ENCODE measurements at places on chromosomes 3 and 15.

DNA sequence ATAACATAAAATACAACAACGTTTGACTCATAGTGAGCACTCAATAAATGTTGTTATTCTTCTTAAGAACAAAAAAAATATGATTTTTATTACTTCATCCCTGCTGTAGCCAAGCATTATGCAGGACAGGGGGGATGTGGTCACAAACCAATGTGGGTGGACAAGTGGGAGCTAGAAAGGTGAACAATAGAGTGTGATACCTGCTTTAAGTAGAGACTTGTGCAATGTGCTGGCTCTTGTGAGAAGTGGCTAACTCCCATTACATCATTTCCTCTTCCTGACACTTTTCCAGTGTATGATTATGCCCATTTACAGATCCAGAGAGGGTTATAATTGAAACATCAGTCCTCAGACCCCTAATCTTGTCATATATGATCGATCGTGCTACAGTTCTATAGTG, 193.6 kb downstream of the UBE2E2 start:
- DNase-seq, result peak; percentile 67

GRCh38 chr15:44261007-44261706, 27.4 kb upstream of the GOLM2 start:
- no peak for DNase-seq

DNA sequence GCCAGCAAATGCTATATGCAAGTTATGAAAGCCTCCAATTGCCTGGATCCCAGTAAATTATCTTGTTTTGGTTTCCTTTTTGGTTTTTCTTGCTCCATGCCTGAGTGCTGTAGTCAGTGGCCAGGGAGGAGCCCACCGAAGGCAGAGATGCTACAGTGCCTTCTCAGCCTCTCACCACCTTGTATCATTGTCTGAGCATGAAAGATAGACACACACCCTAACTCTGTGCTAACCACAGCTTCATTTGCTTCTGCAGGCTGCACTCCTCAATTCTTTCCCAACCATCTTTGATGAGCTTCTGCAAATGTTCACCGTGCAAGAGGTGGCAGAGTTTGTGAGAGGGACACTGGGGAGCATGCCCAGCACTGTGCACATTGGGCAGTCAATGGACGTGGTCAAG, 114.5 kb upstream of the MANF start:
- DNase-seq, result no peak

DNA sequence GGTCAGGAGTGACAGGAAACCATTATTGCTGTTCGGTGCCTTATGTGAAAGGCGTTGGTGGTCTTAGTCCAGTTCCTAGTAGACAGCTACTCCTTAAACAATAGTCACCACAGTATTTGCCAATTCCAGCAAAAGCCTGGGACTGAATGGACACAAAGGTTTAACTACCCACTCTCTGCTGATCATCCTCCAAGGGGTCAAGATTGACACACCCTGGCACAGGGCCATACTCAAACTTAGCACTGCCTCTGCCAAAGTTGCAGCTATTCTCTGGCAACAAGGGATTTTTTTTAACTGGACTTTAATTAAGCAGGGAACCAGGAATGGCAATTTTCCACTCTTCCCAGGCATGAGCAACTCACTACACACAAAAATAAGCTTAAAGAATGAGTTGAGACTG, 193.9 kb downstream of the NLGN1 start:
- no peak for DNase-seq

DNA sequence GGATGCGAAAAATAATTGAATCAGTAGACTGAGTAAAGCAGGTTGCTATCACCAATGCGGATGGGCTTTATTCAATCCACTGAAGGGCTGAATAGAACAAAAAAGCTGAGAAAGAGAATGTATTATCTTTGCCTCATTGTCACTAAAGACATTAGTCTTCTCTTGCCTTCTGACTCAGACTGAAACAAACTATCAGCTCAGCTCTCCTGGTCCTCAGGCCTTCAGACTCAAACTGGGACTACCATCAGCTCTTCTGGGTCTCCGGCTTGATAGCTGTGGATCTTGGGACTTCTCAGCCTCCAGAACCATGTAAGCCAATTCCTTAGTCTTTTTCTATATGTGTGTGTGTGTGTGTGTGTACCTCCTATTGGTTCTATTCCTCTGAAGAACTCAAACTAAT, 12.6 kb downstream of the IFT57 start:
- no peak for DNase-seq

DNA sequence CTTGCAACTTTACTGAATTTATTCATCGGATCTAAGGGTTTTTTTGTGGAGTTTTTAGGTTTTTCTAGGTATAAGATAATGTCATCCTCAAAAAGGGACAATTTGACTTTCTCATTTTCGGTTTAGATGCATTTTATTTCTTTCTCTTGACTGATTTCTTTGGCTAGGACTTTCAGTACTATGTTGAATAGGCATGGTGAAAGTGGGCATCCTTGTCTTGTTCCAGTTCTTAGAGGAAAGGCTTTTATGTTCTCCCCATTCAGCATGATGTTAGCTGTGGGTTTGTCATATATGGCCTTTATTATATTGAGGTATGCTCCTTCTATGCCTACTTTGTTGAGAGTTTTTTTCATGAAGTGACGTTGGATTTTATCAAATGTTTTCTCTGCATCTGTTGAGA, 106.7 kb downstream of the FAM43A start:
- no peak for DNase-seq

DNA sequence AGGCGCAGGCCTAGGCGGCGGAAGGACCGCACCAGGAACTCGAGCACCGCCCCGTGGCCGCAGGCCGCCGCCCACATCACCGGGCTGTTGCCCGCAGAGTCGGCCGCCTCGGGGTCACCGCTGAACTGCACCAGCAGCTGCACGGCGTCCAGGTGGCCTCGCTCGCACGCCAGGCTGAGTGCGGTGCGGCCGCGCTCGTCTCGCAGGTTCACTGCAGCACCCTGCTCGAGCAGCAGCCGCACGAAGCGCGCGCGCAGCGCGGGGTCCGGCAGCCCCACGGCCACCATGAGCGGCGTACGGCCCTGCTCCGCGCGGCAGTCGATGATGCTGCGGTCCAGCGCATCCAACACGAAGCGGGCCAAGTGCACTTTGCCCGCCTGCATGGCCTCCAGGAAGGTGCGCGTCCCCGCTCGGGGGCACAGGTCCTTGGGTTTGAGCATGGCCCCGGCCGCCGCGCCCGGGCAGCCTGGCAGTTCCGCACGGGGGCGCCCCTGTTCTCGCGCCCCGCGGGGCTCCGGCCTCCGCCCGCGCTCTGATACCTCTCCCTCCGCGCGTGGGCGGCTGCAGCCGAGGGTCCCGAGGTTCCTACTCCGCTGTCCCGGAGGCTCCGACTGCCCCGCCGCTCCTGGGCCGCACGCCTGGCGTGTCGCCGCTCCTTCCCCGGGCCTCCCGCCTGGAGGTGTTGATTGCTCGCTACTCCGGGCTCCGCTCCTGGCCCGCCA, 556 bp downstream of the ANKRD63 start:
- DNase-seq, result peak; percentile 43

DNA sequence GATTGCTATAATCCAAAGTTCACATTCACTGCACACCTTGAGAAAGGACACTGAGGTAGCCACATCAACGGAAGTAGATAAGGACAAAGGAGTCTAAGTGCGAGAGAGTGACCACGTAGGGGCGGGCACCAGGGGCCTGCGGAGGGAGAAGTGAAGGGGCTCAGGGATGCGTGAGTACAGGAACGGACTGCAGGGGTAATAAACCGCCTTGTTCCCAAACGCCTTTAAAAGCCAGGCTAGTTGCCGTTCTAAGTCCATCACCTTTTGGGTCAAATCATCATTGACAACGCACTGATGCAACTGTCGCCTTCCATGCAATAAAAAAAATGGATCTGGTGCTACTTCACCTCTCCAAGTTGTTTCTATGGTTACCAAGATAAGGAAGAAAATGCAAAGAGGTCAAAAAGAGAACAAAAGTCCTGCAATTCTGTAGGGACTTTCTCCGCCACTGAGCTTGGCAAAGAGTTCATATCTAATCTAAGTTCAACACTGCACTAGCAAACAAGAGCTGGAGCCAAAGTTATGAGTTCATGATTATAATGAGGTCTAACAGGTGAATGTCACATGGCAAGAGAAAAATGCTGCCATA, 32.6 kb upstream of the ATP11B start:
- DNase-seq, result no peak

DNA sequence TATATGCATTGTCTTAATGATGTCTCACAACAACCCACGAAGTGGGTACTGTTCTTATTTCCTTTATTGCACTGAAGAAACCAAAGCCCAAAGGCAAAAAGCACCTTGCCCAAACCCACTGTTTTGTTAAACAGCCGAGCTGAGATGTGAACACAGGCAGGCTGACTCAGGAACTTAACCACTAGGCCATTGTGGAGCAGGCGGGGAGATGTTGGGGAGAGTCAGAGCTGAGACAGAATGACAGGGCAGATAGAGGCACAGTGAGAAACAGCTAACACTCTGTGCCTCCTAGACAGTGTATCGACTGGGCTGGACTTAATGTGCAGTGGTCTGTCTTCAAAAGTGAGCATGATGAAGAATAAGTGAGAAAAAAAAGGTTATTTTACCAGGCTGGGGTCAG, 56.5 kb downstream of the RPLP1 start:
- DNase-seq, result peak; percentile 32

- DNase-seq, result peak; percentile 48
Observed at GRCh38 chr15:30065025-30065801, 17.5 kb upstream of the GOLGA8J start.

GRCh38 chr3:124174476-124174875, 182.6 kb upstream of the ROPN1 start:
- no peak for DNase-seq

DNA sequence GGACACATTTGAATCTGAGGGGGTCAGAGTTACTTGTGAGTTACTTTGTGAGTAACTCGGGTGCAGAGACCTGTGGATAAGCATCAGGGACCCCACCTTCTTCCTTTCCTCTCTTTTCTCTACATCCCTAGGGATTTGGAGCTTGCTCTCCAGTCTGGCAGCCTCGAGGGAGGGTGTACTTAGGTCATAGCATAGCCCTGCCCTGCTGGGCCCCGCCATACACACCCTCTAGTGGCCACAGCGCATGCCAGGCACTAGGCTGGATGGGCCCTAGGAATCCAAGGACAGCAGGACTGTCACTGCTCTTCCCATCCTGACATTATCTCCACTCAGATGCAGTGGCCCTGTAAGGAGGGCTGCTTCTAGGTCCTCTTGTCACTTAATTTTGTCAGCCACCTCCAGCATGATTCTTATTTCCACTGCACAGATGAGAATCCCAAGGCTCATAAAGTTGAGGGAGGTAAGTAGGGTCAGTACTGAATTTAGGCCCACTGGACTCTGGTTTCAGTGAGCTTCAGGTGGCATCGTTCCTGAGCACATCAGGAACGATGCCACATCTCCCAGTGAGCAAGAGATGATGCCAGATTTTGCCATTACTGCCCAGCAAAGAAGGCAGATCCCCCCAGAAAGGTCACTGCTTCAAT, 3.6 kb upstream of the SMAD6 start:
- peak; percentile 69 for DNase-seq

DNA sequence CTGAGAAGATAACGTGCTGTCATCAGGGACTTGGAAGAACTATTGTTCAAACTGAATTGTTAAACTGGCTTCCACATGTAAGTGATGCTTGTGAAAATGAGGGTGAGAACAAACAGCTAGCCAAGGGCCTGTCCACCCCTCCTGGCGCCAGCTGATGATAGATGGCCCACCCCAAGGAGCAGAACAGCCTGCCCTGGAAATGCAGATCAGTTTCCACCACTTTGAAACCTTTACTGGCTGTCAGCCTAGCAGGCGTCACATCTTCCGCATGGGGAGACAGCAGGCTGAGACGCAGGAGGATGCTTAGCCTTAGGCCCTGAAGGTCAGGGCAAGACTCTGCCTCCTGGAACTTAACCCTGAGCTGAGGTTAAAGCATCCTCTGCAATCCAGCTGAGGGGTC, 6.4 kb upstream of the SLC51B start:
- no peak for DNase-seq

DNA sequence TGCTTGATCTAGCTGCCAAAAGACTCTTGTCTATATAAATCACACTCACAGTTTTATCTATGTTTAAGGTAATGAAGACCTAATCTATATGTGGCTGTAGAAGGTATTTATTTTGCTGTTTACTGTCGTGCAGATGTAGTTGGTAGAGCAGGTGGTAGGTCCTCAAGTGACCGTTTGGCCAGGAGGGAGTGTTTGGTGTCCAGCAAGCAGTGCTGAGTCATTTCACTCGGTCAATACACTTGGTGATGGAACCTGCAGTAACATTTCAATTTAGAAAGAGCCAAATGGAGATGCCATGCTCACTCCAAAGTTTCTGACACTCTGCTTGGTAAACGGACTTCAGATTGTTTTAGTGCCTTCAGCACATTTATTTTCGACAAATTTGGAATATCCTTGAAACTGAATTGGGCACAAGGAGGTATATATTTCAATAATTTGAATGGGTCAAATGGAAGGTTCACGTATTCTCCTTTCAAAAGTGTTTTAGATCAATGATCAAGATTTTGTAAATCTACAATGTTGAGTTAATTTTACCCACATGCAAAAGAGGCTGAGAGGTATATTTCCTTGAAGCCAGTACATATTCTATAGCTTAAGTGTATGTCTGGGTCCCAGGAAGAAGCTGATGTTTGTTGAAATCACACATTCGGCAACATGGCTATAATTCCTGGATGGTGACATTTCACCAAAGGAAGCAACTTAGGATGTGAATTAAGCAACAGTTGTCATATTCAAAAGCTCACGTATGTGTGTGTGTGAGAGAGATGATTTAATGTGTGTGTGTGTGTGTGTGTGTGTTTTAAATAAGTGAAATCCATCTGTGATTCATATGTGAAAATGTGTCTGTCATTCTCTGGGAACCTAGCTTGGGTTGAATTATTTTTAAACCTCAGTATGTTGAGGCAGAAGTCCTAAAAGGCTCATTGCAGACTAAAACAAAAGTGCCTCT, 7.7 kb upstream of the CX3CR1 start:
- DNase-seq, result no peak

GRCh38 chr15:75061272-75061671, 37.9 kb downstream of the PPCDC start:
- no peak for DNase-seq

- DNase-seq, result no peak
Observed at GRCh38 chr3:185645596-185646381, 59.7 kb downstream of the SENP2 start.

DNA sequence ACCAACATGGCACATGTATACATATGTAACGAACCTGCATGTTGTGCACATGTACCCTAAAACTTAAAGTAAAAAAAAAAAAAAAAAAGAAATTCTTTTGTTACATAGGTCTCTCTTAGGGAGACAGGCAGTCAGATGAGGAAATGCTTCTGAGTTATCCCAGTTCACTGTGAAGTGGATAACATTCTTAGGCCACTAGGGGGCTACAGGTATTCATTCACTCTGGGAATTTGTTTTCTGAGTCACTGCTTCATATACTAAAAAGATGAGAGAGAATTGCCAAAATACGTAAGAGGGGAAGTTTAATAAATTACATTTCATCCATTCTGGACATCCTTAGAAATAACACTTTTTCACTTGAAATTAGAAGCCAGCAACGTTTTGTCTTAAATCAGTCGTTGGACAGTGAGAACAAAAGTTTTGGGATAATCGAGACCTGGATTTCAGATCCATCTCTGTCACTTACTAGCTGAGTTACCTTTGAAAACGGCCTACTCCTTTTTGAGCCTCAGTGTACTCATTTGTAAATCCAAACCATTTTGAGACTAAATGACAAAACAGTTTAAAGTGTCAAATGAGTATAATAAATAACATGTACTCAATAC, 738.4 kb upstream of the ALCAM start:
- peak; percentile 77 for DNase-seq

All from epithelial cell of esophagus (primary cell).